ENCODE measurements at places on chromosomes 13 and 19.

DNA sequence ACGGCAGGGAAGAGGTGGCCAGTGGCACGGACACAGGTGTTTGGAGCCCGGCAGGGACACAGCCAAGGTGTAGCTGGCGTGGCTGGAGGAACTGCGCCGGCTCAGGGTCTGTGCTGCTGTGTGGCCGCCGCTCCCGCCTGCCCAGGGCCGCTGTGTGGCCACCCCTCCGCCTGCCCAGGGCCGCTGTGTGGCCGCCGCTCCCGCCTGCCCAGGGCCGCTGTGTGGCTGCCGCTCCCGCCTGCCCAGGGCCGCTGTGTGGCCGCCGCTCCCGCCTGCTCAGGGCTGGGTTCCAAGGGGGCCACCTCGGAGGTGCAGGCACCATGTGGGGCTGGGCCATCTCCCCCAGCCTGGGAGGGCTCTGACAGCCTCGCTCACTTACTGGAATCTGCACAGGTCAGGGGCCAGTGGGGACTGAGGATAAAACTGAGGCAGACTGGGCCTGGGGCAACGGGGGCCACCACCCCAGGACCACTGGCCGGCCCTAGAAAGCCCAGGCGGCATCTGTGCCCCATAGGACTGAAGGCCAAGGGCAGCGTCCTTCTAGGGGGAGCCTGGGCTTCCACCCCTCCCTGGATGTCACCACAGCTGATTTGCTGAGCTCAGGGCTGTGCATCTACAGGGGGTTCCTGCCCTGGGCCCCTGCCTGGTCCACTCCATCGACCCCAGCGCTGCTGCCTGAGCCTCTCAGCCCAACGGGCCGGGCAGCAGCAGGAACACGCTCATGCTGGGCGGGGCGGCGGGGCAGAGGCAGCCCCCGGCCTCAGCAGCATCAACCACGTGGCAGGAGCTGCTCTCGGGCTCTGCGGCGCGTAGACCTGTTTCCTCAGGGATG, 21.5 kb downstream of the C13orf46 start:
- DNase-seq: no peak

DNA sequence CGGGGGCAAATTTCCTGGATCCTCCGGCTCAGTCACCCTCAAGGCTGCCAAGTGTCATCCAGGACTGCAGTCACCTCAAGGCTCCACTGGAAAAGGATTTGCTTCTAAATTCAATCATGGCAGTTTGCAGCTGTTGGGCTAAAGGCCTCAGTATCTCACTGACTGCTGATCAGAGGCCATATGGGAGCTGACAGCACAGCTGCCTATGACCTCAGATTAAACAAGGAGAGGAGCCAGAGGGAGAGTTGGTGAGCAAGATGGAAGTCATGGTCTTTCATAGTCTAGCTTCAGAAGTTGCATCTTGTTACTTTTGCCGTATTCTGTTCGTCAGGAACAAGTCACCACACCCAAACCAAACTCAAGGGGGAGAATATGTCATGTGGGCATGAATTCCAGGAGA, 849.7 kb downstream of the UQCRFS1 start:
- DNase-seq: no peak

DNA sequence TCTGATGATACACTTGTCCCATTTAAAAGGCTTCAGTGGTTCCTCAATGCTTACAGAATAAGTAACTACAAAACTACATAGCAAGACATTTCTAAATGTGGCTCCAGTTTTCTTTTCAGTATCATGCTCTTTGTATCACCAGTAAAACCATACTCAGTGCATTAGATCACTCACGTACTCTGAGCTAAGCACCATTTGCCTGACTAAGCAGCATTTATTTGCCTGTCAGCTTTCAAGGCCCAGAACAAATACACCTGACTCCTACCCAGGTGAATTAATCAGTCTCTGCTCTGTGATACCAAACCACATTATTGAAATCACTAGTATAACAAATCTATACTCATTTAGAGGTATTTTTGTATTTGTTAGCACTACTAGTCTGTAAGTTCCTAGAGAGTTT, 47.4 kb upstream of the PCDH20 start:
- DNase-seq: no peak

- no peak for DNase-seq
Observed at GRCh38 chr13:63209330-63210017, 1793.8 kb upstream of the PCDH20 start.

All from left lobe of liver (tissue), 2 donors.